Transverse colon (tissue), 4 donors: ENCODE measurements at places on chromosomes 1 and 21. TPM values are rescaled to one million over a fixed set of nuclear protein-coding genes. Genes with fewer than 3 reads are reported as not detected.

The PERM1 gene
- total RNA-seq, result not detected

The WNT3A gene
- not detected for total RNA-seq

The ADCY10 gene
- total RNA-seq, result 0.27 TPM

The ST6GALNAC3 gene
- 5.7 TPM for total RNA-seq

The MYOG gene
- not detected for total RNA-seq

The TNNI3K gene
- 14.2 TPM for total RNA-seq

The HMGN1 gene
- total RNA-seq, result 51.1 TPM

The NDUFS2 gene
- 117 TPM for total RNA-seq
